Hematopoietic multipotent progenitor cell treated with erythropoietin and hydrocortisone succinate and interleukin-3 and kit ligand, for 4 days (in vitro differentiated cells): ENCODE measurements at places on chromosomes 5 and 9.

- DNase-seq: no peak
These were observed 15.8 kb downstream of the DAB2IP start for GRCh38 chr9:121667214-121667613.

- peak; percentile 98 for DNase-seq
These were observed 35.8 kb downstream of the C5orf15 start for GRCh38 chr5:133932441-133933168.

DNA sequence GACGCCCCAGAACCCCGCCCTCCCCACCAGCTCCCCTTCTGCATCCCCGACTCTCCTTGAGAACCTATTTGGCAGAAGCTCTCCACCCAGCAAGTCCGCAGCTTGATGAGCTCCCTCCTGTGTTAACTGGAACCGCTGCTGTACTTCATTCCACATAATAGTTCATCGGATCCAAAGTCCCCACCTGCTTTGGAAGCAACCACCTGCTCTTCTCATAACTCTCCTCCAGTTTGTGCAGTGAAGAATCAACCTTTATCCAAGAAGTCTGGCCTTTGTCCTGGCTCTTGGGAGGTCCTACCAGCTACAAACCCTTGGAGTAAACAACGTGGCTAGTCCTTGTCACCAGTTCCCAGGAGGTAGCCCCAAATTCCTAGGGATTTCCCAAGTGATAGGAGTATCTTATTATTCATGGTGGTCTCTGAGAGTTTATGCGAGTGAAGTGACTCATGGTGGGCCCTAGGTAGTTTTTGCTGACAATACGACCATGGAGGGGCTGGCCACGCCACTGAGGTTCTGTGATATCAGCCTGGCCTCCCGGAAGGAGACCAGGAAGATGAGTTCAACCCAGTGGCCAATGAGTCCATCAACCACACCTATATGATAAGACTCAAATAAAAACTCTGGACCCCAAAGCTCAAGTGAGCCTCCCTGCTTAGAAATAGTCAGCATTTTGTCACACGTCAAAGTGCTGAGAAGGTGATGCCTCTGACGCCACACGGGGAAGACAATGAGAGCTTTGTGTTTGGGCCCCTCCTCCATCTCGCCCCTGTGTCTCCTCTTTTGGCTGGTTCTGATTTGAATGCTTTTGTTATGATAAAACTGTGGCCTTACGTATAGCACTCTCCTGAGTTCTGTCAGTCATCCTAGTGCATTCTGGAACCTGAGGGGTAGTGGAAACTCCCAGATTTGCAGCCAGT is 3.6 kb upstream of the IL4 start:
- DNase-seq: no peak

DNA sequence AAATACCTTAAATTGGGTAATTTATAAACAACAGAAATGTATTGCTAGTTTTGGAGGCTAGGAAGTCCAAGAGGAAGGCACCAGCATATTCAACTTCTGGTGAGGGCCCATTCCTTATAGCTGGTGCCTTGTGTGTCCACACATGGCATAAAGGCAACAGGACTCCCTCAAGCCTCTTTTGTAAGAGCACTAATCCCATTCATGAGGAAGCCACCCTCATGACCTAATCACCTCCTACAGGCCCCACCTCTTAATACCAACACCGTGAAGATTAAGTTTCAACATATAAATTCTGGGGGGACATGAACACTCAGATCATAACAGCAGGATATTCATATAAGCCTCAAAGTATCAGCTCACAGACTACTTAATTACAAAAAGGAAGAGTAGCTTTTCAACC is 4.0 kb upstream of the PLAC8L1 start:
- peak; percentile 32 for DNase-seq

GRCh38 chr9:92734931-92735635 is 29.6 kb downstream of the BICD2 start:
- DNase-seq: no peak

DNA sequence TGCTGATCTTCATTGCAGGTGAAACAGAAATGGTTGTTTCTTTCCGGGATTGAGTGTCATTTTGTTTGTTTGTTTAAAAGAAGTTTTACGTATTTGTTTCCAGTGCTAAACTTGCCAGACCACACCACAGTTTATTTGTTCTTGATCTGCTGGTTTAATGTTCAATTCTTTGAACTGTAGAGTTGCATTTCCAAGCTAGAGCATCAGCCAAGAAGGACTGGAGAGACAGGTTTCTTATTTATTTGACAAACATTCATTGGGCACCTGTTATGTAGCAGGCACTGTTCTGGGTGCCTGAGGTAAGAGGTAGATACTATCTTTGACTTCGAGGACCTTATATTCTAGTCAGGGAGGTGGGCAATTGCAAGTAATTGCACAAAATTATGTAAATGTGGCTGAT is 45.0 kb downstream of the MCCC2 start:
- DNase-seq: no peak

DNA sequence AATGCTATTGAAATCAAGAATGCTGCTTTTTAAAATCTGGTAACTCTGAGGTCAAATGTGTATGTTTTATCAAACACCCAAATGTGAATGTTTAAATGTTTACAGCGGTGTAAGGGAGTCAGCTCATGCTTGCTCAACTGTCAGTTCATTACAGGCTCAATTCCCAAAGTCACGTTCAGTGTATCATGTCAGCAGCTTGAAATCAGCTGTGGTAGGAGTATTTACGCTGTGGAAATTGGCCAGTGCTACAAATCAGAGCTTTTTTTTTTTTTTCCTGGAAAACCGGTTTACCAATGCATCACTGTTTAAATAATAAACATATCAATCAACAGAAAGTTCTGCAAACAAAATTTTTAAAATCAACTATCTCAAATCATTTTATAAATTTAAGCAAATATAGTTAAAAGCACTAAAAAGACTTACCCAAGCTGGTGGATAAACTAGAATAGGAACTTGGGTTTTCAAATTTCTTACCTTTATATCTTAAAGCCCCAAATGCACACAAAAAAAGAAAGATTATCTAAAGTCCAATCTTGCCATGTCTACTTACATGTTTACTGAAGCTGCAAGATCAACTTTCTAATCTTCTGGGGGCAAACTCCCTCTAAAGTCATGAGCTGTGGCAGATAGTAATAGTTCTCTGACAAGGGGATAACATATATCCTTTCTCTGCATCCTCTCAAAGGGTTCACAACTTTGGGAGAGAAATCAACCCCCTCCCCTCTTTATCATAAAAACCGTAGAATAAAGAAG is 57.6 kb upstream of the GRAMD2B start:
- no peak for DNase-seq

DNA sequence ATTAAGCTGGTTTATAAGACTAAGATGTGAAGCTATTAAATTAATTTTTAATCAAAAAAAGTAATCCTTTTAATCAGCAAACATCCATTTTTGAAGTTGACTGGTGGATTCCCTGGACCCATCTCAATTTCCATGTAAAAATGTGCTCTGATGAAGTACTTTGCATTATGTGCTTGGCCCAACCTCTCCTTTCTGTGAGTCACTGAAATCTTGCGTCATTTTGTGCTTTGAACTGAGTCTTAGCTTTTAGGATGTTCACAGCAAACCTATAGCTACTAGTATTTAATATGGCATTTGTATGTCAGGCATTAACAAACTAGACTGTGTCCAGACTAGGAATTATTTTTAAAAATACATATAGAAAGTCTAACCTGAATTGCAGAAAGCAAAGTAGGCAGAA is 55.0 kb upstream of the CDH12 start:
- no peak for DNase-seq

- no peak for DNase-seq
These were observed 30.2 kb downstream of the SLC46A2 start for GRCh38 chr9:112860451-112860850.

DNA sequence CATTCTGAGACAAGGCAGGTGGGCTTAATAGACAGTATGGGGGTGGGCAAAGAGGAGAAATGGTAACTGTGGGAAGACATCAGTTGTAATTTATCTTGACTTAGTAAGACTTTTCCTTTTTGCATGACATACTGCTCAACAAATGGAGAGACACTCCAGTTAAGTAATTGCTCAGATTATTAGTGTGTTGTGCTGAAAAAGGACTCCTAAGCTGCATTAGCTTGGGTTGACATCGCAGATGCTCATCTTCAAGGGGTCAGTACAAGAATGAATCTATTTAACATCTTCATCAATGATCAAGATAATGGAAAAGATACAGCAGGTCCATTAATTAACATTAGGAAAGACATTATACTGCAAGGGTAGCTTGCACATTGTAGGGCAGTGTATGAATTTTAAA is 181.1 kb upstream of the ELAVL2 start:
- no peak for DNase-seq

GRCh38 chr5:110590187-110590586 is 136.3 kb downstream of the TMEM232 start:
- DNase-seq: peak; percentile 34

- DNase-seq: no peak
These were observed 146.5 kb downstream of the PAM start for GRCh38 chr5:102901424-102902134.

- DNase-seq: peak; percentile 98
These were observed at the start of gene SRP19 for GRCh38 chr5:112860929-112861637. Gene SRP19 (plus strand): TSS chr5:112861287. CDS start chr5:112861377, 90 bp downstream.

GRCh38 chr5:125338440-125339174 is 592.2 kb upstream of the ZNF608 start:
- DNase-seq: no peak

DNA sequence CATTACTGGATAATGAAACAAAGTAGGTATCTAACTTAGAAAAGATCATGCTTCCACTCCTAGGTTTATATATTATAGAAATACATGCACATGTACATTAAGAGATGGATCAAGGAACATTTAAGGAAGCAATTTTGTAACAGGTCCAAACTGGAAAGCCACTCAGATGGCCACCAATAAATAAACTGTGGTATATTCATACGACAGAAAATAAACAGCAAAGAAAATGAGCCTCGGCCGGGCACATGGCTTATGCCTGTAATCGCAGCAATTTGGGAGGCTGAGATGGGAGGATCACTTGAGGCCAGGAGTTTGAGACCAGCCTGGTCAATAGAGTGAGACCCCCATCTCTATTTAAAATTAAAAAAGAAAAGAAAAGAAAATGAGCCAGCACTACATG is 25.6 kb downstream of the CEMIP2 start:
- no peak for DNase-seq

GRCh38 chr5:108233617-108234155 is 148.2 kb downstream of the FBXL17 start:
- no peak for DNase-seq

DNA sequence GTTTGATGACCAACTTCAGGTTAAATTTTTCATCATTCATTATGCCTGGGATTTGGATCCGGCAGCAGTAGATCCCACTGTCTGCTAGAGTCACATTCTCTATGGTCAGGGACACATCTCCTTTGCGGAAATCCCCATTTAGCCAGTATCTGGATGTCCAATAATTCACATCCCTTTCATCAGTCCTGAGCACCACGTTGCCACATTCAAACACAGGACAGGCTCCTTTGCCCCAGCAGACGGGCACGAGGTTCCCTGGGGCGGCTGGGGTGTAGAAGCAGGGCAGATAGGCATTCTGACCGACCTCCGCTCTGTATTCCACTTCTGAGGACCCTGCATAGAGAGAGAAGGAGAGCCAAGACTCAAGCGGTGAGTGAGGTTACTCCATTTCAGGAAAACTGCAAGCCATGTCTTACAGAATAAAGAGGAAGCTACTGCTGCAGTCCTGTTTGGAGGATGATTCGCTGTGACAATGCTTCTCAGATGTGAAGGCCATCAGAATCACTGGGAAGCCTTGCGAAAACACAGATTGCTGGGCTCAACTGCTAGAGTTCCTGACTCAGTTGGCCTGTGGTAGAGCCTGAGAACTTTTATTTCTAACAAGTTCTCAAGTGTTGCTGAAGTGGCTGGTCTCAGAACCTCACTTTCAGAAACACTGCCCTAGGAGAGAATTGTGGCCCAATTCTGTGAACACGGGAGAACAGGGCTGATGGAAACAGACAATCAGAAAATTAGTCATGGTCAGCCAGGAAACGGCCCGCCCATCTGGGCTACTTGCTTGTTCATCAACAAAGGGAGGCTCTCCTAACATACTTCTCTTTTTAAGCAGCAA is 2.0 kb downstream of the HAVCR2 start:
- peak; percentile 76 for DNase-seq

- no peak for DNase-seq
These were observed 82.7 kb upstream of the SPOCK1 start for GRCh38 chr5:137581776-137582175.

DNA sequence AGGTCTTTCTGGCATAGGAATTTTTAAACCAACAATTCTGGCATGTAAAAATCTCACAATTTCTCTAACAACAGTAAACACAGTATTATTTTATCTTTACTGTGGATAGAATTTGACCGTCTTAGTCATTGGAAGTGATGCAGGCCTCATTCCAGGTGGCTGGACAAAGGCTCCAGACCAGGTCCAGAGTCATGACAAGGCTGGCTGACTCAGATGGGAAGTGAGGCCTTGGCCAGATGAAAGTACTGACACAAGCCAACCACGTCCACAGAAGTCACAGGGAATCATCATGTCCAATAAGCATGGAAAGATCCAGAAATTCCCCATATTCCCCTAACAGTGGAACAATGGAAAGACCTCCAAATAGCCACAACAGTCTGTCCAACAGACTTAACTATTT is 12.4 kb downstream of the SPOCK1 start:
- no peak for DNase-seq

- DNase-seq: no peak
These were observed 73.9 kb upstream of the WWC1 start for GRCh38 chr5:168217497-168217896.

- peak; percentile 73 for DNase-seq
These were observed 4.7 kb downstream of the DNAI1 start for GRCh38 chr9:34463098-34463900.

DNA sequence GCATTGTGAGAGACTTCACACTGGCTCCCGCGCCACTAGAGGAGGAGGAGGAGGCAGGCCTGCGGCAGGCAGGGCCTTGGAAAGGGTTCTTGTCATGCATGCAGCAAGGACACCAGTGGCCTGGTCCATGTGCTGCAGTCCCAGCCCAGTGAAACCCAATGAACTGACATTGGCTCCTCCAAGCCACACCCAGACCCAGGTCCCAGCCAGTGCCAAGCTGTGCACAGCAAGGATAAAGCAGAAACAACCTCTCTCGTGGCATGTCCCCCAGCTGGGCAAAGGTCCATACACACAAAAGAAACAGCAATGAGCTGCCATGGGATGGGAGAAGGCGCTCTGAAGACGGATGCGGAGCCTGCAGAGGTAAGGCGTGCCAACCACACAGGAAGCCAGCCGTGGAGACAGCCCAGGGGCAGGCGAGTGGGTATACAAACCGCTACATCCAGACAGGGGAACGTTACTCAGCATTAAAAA is 89.2 kb downstream of the SEMA4D start:
- peak; percentile 95 for DNase-seq
